Left renal cortex interstitium (tissue), 4 donors: ENCODE measurements at places on chromosomes 3 and 15.

- no peak for DNase-seq
Observed at GRCh38 chr3:137174514-137174913, 216.7 kb downstream of the IL20RB start.

DNA sequence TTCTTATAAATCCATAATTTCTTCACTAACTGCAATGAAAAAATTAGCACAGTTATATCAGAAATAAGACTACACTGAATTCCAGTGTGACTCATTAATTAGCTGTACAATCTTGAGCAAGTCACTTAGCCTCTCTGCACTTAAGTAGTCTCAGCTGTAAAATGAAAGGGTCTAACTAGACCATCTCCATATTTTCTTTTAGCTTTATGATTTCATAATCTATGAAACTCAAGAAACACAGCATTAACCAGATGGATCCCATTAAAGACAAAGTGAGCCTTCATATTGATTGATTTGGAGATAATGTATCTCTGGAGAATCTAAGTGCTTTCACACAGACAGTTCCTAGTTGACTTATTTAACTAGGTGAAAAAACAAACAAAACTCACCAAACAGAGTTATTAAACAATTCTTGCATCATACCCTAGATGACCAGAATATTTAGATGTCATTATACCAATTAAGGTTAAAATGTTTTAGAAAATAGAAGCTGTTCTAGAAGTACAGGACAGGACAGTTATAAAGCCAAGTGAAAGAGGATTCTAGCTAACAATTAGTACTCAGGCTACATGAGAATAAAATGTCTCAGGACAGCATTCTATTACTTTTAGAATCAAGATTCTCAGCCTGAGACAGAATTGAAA, 11.2 kb downstream of the CSNK1G1 start:
- no peak for DNase-seq

GRCh38 chr3:178845420-178846118, 226.0 kb downstream of the ZMAT3 start:
- DNase-seq = no peak

DNA sequence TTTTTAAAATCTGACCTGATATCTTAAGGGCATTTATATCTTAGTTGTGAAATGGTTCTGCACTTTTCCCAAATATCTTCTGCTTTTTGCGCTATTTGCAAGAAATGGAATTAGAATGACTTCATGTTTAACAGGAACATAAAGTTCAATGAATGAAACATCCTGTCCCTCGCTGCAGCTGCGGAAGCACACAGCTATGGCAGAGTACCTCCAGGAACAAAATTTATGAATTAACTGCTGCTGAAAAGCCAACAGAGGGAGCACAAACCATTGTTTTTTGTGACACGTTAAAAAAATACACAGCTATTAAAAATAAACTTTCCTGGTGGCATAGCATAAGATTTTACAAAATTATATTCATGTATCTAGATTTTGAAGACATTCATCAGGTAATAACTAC, 404.4 kb upstream of the MDFIC2 start:
- DNase-seq = no peak

- no peak for DNase-seq
Observed at GRCh38 chr3:69763458-69763857, 24.2 kb downstream of the MITF start.

GRCh38 chr15:68528626-68529290, 50.0 kb upstream of the CORO2B start:
- DNase-seq = no peak

- DNase-seq = no peak
Observed at GRCh38 chr3:46859001-46859710, 4.1 kb downstream of the MYL3 start.

GRCh38 chr3:4807381-4808280, 171.6 kb upstream of the BHLHE40 start:
- DNase-seq = no peak

DNA sequence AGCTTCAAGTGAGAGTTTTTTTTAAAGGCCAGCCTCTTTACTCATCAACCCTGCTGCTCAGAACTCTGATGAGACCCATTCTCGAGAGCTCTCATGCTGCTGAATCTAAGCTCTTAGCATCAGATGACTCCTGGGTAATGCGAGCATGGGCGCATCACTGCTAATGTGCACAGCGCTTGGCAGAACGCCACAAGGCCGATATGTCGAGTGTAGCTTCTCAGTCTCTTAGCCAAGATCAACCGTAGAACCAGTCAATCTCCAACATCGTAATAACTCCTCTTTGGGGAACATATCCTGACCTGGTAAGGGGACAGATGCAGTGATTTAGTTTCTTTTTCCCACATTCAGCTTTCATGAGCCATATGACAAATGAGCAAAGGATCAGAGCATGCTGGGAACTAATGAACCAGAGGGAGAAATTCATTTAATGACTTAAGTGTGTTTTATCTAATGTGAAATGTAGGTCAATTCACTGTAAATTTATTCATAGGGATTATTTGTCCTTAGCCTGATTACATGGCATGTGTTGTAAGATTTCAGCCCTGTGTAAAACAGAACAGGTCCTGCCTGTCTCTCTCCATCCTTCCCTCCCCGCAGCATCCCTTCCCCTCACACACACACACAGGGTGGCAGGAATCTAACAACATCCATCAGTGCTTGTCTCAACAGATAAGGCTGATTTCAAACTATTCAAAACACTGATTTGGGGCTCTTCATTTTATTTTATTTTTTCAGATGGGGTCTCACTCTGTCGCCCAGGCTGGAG, 195.4 kb upstream of the C2CD4B start:
- no peak for DNase-seq

GRCh38 chr3:86175593-86176444, 815.1 kb downstream of the VGLL3 start:
- no peak for DNase-seq

DNA sequence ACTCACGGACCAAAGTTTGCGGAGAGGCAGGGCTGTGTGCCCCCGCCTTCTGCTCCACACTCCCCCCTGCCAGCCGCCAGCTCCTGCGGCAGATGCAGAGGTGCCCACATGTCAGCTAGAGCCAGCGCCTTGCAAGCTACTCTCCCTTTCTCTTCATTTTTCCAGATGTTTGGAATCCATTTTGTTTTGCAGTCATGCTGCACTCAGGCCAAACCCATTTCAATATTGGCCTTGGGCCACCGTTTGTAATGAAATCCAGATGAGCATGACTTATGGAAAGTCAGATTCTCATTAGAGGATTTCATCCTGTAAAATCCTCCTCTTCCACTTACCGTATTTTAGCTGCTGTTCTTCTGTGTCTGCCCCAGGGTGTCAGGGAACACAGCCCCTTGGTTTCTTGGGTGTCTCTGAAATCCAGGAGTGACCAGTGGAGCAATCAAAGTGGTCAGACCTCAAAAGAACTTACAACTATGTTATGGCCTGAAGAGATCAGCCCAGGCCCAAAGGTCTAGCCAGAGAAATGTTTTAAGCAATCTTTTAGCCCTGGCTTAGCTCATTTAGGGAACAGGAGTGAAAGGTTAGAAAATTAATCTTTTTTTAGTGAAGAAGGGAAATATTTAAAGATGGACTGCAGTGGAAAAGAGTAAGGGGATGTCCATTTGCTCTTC, 65.8 kb downstream of the AAGAB start:
- DNase-seq = no peak

GRCh38 chr3:124636101-124636862, 94.0 kb upstream of the UMPS start:
- no peak for DNase-seq

GRCh38 chr15:101069654-101069973, 150.5 kb downstream of the LRRK1 start:
- no peak for DNase-seq

DNA sequence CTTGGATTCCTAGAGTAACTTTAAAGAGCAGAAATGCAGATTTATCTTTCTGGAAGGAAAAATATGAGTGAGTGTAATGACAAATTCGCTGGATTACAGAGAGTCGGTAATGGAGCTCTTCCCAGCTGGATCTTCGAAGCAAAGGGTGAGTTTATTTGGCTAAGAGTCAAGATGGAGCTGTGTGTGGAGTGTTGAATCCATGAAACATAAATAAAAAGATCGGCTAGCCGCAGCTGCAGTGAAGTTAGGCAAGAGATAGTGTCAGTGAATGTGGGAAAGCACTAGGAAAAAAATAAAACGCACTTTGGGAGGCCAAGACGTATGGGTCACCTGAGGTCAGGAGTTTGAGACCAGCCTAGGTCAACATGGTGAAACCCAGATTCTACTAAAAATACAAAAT, 10.3 kb downstream of the NAALADL2 start:
- DNase-seq = no peak

- DNase-seq = peak; percentile 80
Observed at GRCh38 chr3:134373271-134374104, 759 bp downstream of the AMOTL2 start.

- DNase-seq = no peak
Observed at GRCh38 chr3:142315083-142315482, 89.7 kb upstream of the GK5 start.

DNA sequence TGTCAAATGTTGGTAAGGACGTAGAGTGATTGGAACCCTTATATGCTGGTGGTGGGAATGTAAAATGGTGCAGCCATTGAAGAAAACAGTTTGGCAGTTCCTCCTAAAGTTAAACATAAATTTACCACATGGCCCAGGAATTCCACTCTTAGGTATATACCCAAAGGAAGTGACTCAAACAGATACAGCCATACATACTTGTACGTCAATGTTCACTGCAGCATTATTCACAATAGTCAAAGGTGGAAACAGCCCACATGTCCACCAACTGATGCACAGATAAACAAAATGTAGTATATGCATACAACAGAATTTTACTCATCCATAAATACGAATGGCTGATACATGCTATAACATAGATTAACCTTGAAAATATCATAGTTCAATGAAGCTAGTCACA, 13.2 kb downstream of the CLASP2 start:
- DNase-seq = no peak

GRCh38 chr3:126464093-126464492, 11.6 kb downstream of the ZXDC start:
- no peak for DNase-seq

DNA sequence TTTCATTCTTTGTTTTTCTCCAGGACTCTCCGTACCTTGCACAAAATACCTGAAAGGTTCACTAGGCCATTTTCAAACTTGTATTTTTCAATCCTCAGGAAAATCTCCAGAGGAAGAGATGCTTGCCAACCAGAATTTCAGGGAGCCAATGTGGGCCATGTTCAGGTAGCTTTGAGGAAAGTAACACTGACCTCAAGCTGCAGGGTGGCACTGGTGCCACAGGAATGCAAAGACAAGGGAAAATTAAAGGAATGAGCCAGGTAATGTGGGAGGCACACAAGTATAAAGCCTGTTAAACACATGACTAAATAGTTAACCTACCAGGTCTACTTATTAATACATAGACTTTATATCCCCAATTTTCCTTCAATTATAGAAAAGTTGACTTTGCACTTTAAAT, 51.9 kb upstream of the GAP43 start:
- DNase-seq = no peak

GRCh38 chr3:69081583-69082262, 1.6 kb upstream of the UBA3 start:
- DNase-seq = no peak

GRCh38 chr3:136250903-136251460, 842 bp downstream of the PCCB start:
- DNase-seq = no peak

DNA sequence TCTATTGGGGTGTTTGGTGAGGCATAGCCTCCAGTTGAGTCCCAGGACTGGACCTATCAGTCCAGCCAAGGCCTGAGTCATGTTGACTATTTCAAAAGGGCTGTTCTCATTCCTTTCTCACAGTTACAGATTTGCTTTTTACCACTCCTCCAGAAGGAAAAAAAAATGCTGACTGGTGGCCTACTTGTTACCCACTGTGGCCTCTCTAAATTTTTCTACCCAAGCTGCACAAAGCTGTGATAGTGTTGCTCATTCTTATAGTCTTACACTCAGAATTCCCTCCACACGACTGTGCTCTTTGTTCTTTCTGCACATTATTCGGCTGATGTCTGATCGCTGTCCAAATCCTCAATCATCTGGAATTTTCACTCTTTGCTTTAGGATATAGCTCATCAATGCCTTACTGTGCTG, 1142.2 kb downstream of the IGSF11 start:
- no peak for DNase-seq

- DNase-seq = no peak
Observed at GRCh38 chr3:184386047-184386806, 6.4 kb downstream of the CHRD start.

- DNase-seq = no peak
Observed at GRCh38 chr3:174346571-174346970, 512.6 kb upstream of the NAALADL2 start.

DNA sequence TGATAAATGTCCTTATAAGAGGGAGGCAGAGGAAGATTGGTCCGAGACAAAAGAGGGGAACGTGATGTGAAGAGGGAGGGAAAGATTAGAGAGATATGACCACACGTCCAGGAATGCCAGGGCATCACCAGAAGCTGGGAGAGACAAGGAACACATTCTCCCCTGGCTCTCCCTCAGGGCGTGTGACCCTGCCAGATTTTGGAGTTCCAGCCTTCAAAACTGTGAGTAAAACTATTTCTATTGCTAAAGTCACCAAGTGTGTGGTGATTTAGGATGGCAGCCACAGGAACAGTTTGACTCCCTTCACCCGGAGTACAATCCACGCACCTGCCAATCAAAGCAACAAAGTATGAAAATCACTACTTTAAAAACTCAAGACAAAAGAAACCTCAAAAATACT, 32.1 kb upstream of the TJP1 start:
- DNase-seq = no peak

GRCh38 chr3:58989955-58990354, 59.9 kb downstream of the CFAP20DC start:
- no peak for DNase-seq

DNA sequence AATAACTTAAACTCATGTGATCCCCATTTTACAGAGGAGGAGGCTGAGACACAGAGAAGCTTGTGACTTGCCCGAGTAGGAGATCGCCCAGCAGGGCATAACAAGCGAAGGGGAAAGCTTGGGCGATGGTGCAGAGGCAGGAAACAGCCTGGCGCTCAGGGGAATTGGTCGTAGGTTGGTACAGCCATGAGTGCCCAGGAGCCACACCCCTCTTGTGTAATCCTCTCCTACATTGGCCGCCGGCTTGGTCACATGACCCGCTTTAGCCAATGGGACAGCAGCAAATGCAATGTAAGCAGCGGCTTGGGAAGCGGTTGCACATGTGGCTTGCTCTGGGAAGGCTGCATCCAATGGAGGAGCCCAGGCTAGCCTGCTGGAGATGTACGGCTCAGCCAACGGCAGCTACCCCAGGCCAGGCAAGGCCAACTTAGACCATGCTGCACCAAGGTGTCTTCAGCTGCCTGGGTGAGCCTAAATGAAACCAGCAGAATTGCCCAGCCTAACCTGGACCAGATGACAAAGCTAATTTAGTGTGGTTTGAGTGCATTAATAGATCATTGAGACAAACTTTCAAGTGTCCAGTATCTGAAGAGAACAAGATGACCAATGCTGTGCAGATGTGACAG, 50.3 kb upstream of the SLC6A6 start:
- no peak for DNase-seq

GRCh38 chr15:80926126-80926525, 63.5 kb downstream of the MESD start:
- no peak for DNase-seq

DNA sequence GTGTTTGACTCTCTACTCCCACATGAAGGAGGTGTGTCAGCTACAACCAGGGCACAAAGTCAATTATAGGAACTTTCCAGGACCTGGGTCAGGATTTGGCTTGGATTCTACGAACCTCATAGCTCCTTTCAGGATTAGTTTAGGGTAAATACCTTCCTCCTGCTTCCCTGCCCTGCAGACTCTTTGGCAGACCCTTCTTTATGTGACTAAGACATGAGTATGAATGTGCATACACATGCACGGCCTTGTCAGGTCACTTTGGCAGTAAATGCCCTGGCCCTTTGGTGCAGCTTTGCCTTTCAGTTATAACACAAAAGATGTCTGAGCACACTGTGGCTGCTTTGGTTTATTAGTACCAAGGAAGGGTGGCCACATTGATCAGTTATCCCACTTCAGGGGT, 68.9 kb downstream of the GHSR start:
- DNase-seq = no peak
